Thoracic aorta endothelial cell (primary cell): ENCODE measurements at places on chromosomes 11 and 22. TPM values are rescaled to one million over a fixed set of nuclear protein-coding genes. Genes with fewer than 3 reads are reported as not detected.

HOATZ gene
- total RNA-seq = not detected in 2 replicates

A4GALT gene
- total RNA-seq = 10.6 and 12.4 TPM in 2 replicates

OR8D1 gene
- not detected in 2 replicates for total RNA-seq

OR5B21 gene
- not detected in 2 replicates for total RNA-seq

RFPL1 gene
- not detected in 2 replicates for total RNA-seq

OR52N4 gene
- total RNA-seq = not detected in 2 replicates

OR56A3 gene
- total RNA-seq = not detected in 2 replicates

OR8G5 gene
- total RNA-seq = not detected in 2 replicates

ACCS gene
- total RNA-seq = 4.8 and 8.2 TPM in 2 replicates
